ENCODE measurements at places on chromosomes 4 and X.

GRCh38 chrX:27354021-27354420 lies 109.1 kb downstream of the PPP4R3C start:
- no peak for DNase-seq

- no peak for DNase-seq
These were observed 1.1 kb upstream of the SLBP start for GRCh38 chr4:1713003-1713851.

DNA sequence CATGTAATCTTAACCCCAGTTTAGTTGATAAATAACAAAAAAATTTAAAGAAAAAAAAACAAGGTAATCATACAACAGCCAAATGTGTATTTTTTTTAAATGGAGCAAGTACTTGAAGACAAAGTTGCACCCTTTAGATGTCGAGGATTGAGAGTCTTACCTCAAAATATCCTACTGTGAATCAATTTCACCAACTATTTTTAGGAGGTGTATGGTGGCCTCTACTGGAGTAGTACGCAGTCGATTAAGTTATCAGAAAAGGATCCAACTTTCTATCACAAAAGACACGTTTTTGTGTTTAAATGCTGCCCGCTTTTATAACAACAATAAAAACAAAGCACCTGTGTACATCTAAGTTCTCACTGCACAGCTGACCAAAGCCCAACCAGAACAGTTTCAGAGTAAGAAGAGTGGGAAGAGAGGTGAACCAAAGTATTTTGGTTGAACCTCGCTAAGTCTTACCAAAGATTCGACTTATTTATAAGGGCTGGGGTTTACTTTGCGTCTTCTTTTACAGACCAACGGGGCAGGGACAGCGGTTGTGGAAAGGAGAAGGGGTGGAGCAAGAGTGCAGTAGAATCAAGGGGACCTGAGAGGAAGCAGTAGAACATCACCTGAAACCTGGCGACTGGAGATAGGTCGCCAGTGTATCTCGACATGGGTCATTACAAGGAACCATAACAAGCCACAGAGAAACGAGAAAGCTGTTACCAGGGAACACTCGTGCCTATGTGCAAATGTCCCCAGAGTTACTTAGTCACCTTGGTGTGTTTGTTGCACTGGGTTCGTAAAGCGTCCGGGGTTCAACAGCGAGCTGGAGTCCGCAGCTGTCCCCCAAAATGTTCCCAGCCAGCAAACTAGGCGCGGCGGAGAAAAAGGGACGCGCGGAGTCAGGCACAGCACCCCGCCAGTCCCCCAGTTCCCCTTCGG lies 1.1 kb downstream of the RPS6KA6 start:
- DNase-seq: no peak

DNA sequence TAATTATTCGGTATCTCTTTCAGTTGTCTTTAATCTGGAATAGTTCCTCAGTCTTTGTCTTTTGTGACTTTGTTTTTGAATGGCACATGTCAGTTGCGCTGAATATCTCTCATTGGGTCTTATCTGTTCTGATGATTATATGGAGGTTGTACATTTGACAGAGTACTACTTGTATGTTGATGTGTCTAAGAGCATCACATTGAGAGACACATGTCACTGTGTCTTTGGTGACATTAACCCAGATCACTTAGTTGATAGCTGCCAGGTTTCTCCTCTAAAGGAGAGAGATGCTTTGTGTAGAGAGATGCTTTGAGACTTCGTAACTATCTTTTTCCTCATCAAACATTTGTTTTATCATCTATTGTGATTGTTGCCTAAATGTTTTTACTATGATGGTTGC lies 92.1 kb downstream of the USP9X start:
- DNase-seq: no peak

- peak; percentile 41 for DNase-seq
These were observed 147.7 kb downstream of the SH3KBP1 start for GRCh38 chrX:19739683-19740082.

- no peak for DNase-seq
These were observed 106.2 kb downstream of the HDAC8 start for GRCh38 chrX:72466493-72466892.

GRCh38 chrX:68895778-68896177 lies 67.0 kb downstream of the EFNB1 start:
- DNase-seq: no peak

GRCh38 chr4:67691328-67691727 lies 9.6 kb downstream of the UBA6 start:
- DNase-seq: no peak

DNA sequence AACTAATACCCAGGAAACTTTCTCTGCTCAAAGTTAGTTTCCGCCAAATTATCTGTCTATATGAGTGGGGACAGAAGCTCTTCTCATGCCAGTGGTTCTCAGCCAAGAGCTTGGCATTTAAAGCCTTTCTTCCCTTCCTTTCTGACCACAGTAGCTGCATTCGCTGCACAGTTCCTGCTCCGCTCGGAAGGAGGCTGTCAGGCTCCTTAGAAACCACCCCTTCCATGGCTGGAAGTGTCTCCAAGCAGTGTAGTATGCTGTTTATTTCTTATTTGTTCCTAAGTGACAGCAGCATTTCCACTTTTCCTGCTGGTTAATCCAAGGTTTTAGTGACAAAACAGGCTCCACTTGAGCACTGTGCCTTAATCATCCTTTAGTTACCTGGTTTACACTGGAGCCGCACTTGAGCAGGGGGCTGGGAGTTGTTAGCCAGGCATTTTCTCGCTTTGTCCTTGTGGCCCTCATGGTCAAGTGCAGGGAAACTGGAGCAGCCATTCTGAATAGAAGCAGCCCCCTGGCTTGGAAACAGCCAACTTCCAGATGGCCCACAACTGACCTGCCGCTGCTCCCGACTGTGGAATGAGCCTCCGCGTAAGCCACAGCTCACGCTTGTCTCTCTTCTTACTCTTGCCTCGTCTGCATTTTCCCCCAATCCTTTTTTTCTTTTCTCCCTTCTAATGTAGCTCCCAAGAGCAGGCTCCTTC lies 739.4 kb upstream of the TENM3 start:
- DNase-seq: no peak

DNA sequence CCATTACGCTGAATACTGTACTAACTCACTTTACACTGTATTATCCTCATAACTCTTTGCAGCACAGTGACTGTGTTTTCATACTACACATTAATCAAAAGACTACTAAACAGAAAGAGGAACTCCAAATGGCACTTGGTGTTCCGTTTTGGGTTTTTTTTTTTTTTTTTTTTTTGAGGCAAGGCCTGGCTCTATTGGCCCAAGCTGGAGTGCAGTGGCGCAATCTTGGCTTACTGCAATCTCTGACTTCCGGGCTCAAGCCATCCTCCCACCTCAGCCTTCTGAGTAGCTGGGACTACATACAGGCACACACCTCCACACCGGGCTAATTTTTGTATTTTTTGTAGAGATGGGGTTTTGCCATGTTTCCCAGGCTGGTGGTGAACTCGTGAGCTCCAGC lies 10.7 kb downstream of the KLHL8 start:
- no peak for DNase-seq

GRCh38 chr4:107877361-107877760 lies 52.6 kb downstream of the SGMS2 start:
- no peak for DNase-seq

- peak; percentile 44 for DNase-seq
These were observed 40.5 kb upstream of the OGT start for GRCh38 chrX:71492231-71493065.

DNA sequence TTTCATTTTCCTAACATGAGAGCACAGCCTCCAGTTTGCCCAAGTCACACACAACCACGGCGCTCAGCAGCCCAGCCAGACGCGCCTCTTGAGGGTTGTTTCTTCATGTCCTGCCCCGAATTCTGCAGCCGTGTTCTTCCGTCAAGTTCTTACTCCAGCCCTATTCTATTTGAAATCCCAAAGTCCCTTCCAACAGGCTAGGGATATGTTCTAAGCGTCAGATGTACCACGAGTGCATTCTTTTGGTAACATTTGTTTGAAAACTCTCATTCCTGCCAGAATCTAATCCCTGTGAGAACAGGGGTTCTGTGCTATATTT lies 23.1 kb downstream of the ACSL1 start:
- DNase-seq: no peak

GRCh38 chrX:33434256-33435092 lies 223.1 kb upstream of the DMD start:
- DNase-seq: peak; percentile 1
